HTR-8/SVneo (cell line): ENCODE measurements at places on chromosomes 5 and 9.

DNA sequence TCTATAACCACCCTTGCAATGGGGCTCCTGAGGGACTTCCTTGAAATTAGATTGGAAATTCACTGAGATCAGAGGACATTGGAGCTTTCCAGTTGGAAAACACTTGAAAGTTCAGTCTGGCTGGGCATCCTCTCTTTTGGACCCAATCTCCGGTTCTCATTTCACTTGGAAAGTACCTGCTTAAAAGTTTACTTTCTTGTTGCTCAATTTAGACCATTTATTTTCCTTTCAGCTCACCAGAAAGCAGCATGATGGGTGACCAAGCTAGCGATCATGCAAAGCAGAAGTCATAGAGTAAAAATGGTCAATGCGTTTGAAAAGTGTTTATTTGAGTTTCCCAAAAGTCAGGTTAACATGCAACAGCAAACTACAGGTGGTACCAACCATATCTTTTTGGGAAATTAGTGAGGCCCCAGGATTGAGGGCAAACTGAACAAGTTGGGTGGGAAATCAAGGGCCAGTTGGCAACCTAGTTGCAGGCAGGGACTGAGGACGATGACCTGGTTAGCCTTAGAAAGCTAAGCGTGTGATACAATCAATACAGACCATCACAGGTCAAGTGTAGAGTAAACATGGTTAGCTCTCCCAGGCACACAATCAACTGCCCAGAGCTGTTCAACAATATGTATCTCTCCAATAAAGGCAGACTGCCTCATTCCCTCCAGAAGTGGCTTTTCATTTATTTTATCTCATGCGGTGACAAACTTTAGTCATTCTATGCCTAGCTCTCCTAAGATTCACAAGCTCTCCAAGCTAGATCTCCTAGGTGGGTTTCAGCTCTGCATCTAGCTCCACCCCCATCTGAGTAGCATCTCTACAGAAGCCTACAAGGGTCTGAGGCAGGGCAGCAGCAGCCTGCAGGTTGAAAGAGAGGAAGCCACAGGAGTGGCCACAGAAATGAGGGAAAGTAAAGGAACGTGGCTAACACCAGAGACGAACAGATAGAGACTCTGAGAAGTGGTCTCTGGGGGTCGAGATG is 136.9 kb downstream of the UGCG start:
- no peak for DNase-seq

DNA sequence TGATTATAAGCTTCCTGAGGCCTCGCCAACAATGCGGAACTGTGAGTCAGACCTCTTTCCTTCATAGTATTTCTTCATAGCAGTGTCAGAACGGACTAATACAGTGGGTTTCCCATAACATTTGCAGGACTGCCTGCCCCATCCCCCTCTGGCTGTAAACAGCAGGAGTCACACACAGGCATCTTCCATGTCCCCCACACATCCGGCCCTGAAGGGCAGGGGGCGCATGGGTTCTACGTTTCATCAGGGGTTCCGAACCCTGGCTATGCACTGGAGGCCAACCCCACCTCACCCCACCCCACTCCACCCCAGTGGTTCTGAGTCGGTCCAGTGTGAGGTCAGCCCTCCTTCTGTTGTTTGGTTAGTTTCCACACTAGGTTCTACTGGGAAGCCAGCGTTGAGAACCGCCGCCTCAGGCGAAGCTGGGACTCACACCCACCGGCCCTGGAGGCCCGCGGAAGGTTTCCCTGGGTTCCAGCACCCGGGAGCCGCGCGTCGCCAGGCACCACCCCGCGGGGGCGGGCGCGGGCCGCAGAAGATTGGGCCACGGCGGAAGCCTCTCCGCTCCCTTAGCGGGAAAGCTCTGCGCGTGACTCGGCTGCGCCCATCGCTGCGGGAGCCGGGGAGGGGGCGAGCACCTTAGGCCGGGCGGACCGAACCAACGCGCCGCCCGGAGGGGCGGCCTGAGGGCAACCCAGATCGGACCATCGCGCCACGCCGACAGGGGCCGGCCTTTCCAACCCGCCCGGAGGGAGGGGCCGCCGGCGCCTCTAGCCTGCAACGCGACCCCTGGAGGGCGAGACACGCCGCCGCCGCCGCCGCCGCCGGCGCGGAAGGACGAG is at the start of gene RUSC2:
RUSC2 (plus strand) TSS at position 799 of the 842 bp plus-strand sequence. CDS start 56,411 bp downstream, outside the sequence.
- DNase-seq, result peak; percentile 27

- no peak for DNase-seq
Observed at GRCh38 chr9:133453651-133454050, 6.1 kb upstream of the CACFD1 start.

DNA sequence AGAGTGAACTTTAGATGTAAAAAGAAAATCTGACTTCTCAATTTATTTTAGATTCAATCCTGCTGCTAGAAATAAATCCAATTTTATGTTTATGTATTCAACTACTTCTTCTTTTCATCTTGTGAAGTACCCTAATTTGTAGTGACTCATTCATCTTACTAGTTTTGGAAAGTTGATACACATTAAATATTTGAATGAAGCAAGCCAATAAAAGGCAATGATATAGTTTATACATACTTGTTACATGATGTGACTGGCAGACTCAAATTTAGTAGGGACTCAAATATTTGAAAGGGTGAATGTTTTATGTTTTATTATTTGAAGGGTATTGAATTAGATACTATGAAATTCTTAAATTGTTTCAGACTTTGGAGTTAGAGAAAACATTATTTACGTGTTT is 34.7 kb downstream of the CSNK1G3 start:
- DNase-seq, result no peak

DNA sequence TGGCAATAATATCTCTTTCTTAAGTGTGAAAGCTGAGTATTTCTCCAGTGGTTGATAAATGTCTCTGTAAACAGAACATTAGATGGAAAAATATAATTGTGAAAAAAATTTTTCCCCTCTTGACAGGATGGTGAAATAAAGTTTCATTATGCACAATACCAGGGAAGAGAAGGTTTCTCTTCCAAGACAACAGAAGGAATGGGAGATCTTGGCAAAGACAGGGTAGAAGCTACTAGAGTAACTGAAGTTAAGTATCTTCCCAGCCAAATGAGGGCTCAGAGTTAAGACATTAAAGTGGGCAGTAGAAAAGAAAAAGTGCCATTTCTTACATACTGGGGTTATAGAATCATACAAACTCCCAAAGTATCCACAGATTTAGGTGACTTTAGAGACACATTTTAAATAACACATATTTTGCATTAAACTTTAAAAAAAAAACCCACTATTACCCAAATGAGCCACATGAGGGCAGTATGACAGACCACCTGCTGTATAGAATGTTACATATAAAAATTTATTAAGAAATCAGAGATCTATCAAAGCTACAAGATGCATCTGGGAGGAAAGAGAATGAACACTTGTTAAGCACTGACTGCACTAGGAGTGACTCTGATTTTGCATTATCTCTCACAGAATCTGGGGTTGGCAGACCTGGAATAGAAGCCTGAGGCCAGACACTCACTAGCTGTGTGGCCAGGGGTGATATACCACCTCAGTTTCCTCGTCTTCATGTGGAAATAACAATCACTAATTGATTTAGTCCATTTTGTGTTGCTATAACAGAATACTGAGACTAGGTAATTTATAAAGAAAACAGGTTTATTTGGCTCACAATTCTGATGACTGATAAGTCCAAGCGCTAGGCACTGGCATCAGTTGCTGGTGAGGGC is 98.5 kb downstream of the ARSB start:
- no peak for DNase-seq

DNA sequence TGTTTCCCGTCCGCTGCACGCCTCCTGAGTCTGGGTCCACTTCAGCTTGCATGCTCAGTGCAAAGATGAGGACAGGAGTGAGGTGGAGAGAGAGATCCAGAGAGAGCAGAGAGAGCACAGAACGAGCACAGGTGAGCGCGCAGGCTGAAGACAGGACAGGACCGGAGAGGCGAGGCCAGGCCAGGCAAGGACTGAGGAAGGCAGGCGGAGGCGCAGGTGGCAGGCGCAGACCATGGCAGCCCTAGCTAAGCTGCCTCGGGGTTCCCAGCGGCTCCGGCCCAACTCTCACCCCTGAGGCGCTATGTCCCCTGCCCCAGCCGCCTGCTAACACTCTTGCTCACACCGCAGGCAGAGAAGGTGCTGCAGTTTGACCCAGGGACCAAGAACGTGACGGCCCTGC is 9.7 kb downstream of the GRIN1 start:
- no peak for DNase-seq

DNA sequence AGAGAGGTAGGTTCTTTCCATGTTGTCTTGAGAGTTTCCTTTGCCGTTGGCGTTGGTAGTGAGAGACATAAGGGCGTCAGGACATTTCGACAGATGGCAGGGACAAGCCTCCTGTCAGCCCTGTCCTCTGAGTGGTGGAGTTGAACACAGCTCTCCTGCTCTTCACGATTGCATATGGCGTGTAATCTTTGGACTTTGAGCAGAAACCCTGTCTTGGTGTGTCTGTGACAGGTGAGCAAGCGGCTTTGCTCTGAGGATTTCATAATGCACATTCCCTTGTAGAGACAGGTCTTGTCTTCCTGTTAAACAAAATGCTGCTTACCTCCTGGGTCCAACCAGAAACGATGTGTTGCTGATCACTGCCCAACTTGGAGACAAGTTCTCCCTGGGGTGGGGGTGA is 146.5 kb downstream of the NXNL2 start:
- no peak for DNase-seq

GRCh38 chr5:148957591-148958202 is 105.2 kb downstream of the SH3TC2 start:
- DNase-seq, result peak; percentile 49

- no peak for DNase-seq
Observed at GRCh38 chr9:110919050-110919435, 119.2 kb downstream of the LPAR1 start.

- no peak for DNase-seq
Observed at GRCh38 chr5:169599451-169599850, 15.9 kb downstream of the SPDL1 start.

- no peak for DNase-seq
Observed at GRCh38 chr5:103582364-103582763, 19.8 kb upstream of the NUDT12 start.
